ENCODE measurements at places on chromosomes 13 and 19.

DNA sequence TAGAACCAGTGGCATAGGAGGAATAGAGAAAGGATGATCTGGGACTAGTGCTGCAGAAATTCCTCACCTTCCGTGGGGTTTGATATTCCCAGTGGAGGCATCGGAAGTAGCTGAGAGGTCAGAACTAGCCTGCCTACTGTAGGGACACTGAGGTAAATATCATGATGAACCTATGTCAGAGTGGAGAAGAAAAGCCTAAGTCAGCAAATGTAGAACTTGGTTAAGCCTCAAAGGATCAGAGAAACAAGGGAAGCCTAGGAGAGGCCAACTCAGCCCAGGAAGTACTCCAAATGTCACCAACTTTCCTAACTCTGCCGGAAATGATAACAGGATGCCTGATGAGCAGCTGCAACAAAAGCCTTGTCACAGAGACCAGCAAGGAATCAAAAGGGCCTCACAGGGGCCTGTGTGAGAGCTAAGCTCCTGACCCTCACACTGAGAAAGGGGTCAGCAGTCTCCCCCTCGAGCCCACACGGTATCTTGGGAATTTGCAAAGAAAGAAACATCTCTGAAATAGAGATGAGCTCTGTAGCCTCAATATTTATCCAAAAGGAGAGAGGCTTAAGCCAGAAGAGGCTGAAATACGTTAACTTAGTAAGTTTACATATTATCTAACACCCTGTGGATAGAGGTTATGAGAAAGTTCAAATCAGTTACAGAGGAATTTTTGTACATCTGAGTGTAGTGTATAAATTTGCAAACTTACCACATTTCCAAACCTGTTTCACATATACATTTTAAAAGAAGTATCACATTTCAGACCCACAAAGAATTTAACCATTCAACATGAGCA, 1064.3 kb downstream of the DIAPH3 start:
- DNase-seq, result peak; percentile 35

DNA sequence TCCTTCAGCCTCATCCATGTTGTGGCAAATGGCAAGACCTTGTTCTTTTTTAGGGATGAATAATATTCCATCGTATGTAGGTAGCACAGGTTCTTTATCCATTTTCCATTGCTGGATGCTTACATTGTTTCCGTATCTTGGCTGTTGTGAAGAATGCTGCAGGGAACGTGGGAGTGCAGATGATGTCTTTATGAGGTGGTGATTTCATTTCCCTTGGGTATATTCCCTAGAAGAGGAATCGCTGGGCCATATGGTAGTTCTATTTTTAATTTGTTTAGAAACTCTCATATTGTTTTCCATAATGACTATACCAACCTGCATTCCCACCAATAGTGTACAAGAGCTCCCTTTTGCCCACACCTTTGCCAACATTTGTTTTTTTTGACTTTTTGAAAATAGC, 186.3 kb upstream of the TMTC4 start:
- no peak for DNase-seq

DNA sequence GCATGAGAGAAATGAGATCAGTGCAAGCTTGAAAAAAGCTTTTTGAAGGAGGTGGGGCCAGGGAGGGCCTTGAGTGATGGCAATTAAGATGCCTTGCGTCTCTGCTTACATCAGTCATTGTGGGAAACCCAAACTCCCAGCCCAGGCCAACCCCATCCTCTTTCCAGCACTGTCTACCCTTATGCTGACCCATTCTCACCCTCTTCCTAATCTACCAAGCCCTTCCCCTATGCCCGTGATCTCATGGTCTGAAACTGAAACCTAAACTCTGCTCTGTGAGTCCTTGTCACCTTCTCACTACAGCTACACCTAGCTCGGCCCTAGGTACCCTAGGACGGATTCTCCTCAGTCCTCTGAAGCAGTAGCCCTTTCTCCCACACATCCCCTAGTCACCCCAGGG, 36.0 kb upstream of the SERP2 start:
- no peak for DNase-seq

DNA sequence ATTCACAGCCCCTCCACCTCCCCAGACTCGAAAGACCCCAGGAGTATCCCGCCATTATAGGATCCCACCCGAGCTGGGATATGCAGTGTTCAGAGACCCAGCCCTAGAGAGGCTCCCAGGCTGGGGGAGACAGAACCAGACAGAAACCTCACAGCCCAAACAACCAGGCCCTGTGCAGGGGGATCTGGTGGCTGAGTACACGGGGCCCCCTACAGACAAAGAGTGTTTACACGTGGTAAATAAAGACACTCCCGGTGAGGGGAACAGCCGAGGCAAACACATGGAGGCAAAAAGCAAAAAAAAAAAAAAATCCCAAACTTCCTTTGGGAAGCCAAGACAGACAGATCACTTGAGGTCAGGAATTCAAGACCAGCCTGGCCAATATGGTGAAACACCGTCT, 25.1 kb downstream of the TINCR start:
- no peak for DNase-seq

GRCh38 chr13:77113496-77113895, 86.5 kb upstream of the FBXL3 start:
- no peak for DNase-seq

GRCh38 chr19:11179716-11180297, 17.5 kb downstream of the KANK2 start:
- no peak for DNase-seq

- DNase-seq, result no peak
These were observed 102.0 kb downstream of the LRCH1 start for GRCh38 chr13:46654951-46655350.

GRCh38 chr13:74641586-74641985, 507.4 kb upstream of the KLF12 start:
- DNase-seq, result no peak

DNA sequence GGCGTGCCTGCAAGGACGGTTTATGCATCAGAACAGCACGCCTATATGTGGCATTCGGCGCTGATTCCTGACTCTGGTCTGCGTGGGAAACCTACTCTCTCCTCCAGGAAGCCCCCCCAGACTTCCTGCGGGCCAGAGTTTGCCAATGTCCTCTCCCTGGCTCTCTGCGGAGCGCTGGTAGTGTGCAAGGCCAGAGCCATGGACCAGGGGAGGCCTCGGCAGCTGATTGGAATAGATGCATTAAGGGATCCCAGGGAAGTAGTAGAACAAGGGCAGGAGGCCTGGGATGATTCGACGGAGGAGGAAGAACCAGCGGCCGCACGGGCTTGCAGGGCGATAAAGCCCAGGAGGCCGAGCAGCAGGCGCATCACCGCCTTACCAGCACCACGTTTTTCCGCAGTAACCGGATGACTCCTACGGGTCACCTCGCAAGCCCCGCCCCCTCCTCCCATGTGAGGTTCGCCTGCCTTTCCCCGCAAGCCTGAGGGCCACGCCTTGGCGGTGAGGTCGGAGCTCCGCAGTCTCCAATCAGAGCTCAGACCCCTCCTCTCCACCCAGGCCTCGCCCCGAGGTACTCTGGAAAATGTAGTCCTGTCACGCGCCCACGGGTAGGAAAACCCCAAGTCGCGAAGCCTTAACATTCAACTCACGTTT, 5.0 kb downstream of the CLEC11A start:
- peak; percentile 82 for DNase-seq

DNA sequence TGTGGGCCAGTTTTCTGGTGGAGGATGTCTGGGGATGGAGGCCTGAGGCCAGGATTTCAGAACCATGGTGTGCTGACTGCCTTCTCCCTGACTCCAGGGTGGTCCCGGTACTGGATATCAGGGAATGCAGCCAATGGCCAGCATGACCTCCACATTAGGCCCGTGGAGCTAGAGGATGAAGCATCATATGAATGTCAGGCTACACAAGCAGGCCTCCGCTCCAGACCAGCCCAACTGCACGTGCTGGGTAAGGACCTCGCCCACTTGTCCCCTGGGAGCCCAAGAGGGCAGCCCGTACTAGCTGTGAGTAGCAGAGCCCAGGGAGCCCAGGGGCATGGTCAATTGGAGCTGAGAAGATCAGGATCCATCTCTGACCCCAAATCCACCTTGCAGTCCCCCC, 1.6 kb downstream of the KIRREL2 start:
- DNase-seq, result no peak

DNA sequence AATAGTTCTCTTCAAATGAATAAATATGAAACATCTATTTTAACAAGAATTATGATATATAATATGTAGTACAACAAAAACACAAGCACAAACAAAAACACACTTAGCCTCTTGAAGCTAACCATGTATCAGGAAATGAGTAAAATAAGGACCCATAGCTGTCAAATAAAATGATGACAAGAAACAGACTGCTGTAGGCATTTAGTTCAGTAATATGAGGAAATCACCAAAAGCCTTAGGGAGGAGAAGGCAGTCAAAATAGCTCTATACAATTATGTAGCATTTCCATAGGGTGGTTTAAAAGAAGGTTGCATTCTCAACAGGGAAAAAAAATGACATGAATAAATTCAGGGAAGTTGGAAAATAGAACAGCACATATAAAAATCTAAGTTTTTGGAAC, 163.4 kb downstream of the PCDH20 start:
- no peak for DNase-seq

GRCh38 chr13:86976521-86977324, 694.4 kb upstream of the SLITRK5 start:
- DNase-seq, result no peak

DNA sequence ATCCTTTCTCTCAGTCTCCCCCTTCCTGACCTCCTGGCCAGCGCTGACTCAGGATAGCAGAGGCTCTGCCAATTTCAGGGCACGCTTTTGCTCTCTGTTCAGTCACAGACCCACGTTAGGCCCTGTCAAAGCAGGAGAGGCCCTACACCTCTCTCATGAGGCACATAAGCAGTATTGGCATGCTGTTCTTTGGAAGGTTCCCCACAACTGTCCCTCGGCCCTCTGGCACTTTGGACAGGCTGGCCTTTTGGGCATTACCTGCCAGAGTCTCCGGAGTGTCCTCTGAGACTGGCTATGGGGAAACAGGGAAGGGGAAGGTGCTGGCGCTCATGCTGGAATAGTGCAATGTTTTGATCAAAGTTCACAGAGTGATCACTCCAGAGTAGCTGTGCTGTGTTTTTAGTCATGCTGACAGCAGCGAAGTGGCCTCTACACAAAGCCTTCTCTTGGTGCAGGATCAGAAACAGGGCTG, 23.7 kb upstream of the UBE2L5 start:
- no peak for DNase-seq

DNA sequence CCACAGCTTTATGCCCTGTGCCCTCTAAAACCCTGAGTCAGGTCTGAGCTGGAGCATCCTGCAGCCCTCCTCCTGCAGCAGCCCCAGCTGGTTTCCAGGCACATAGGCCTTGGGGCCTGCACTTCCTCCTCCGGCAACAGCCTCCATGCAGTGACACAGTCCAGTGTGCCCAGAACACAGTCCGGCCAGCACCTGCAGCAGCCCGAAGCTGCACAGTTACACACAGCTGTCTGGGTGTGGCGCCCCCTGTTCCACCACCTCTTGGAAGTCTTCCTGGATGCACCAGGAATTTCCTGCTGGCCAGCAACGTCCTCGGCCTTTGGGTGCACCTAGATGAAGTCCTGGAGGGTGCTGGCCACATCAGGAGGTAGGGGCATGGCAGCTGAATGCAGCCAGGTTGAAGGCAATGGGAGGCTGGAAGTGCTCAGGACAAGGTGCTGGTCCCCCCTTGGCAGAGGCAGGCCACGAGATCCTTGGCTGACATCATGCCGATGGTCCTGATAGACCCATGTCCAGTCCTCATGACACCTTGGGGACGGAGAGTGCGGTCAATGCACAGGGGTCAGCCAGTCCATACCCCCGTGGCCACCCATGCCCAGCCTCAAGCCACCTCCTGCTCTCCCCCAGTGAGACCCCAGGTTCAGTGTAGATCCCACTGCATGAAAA, 27.1 kb upstream of the PARP4 start:
- DNase-seq, result no peak

DNA sequence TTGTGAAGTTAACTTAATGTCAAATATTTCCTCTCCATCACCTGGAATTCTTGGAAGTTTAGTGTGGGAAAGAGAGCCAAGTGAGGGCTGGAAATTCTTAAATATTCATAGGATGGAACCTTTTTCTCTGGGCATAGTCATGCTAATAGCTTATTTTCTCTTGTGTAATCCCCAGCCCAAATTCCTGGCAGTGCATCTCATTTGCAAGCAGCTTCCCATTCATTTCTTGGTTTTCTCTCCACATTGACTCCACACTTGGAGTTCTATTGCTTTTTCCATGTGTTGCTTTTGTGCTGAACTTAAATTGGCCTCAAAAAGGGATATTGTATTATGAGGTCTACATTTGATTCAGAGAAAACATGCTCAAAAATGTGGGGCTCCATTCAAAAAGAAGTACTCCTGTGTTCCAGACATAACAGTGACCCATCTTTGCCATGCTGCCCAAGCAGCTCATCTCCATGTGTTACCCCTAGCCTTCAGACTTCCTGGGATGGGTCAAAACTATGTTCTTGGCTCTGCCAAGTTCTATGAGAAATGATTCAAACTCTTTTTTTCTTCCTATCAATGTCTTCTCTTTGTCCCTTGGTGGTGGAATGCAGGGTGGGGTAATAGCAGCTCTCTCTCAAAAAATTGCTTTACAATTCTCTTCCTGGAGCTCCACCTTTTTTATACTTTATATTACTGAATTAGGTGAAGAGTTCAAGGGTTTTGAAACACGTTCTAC, 2471.5 kb downstream of the PCDH9 start:
- no peak for DNase-seq

GRCh38 chr19:18273561-18274218, 562 bp downstream of the IQCN start:
- DNase-seq, result no peak

GRCh38 chr13:73162912-73163911, 104.4 kb downstream of the KLF5 start:
- no peak for DNase-seq

DNA sequence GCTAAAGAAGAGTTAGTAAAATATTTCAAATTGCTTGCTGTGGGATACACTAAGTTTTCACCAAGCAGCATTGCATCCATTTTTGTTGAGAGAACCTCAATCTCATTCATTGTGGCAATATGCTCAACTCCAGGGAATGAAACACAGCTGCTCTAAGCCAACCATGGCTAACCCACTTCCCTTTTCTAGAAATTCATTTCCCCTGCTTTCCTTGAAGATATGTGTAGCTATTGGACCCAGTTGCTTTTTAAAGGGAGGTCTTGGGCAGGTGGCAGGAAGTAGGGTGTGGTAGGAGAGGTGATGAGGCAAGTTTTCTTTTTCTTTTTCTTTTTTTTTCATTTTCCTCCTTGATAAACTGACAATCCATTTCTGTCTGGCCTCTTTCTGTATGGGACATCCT, 452.2 kb downstream of the FGF14 start:
- no peak for DNase-seq

- no peak for DNase-seq
These were observed 520.2 kb downstream of the RFC3 start for GRCh38 chr13:34338102-34338501.

GRCh38 chr13:97976610-97977521, 23.4 kb downstream of the IPO5 start:
- peak; percentile 9 for DNase-seq

- DNase-seq, result no peak
These were observed 186.3 kb downstream of the IRS2 start for GRCh38 chr13:109599901-109600657.

GRCh38 chr13:98909016-98909415, 68.8 kb downstream of the DOCK9 start:
- DNase-seq, result peak; percentile 19

Measured in foreskin melanocyte (primary cell).